RPMI7951 (cell line): ENCODE measurements at places on chromosomes 6 and 20. TPM values are rescaled to one million over a fixed set of nuclear protein-coding genes. Genes with fewer than 3 reads are reported as not detected.

GRCh38 chr6:30202366-30202765 is 10.8 kb downstream of the TRIM26 start:
- DNase-seq, result no peak

Gene DNAH8
- total RNA-seq, result under 0.01 TPM in 1 of 2 replicates, not detected in the other

DNA sequence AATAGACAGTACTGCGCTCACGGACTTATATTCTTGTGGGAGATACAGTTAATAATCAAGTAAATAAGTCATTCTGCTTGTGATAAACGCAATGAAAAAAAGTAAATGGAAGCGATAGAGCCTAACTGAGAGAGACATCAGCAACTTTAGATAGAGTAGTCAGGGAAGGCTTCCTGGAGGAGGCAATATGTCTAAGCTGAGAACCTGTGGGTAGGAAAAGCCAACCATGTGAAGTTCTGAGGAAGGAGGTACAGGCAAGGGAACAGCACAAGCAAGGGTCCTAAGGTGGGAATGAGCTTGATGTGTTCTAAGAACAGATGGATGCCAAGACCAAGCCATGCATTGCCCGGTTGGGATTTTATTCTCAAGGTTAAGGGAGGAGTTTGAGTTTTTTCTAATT is 7.2 kb upstream of the KCNB1 start:
- no peak for DNase-seq

DNA sequence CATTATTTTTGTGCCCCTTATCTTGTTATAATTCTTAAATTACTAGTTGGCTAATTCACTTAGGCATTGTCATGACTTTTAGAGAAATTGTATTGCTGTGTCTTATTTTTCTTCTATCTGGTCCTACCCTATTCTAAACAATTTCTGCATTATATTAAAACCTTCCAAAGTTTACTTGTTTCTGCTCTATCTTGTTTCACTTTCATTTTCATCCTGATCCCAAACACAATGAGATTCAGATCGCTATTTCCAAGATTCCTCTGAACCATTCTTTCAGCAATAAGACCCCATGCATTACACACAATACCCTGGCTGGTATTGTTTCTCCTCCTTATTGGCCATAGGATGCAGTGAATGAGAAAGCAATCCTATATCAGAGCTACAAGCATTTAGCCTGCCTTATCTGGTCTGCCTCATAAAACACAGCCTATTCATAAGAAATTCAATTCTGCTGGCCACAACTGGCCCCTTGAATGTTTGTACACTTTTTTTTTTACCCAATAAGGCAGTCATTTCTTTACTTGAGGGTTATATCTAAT is 69.9 kb upstream of the POU3F2 start:
- DNase-seq, result peak; percentile 29

DNA sequence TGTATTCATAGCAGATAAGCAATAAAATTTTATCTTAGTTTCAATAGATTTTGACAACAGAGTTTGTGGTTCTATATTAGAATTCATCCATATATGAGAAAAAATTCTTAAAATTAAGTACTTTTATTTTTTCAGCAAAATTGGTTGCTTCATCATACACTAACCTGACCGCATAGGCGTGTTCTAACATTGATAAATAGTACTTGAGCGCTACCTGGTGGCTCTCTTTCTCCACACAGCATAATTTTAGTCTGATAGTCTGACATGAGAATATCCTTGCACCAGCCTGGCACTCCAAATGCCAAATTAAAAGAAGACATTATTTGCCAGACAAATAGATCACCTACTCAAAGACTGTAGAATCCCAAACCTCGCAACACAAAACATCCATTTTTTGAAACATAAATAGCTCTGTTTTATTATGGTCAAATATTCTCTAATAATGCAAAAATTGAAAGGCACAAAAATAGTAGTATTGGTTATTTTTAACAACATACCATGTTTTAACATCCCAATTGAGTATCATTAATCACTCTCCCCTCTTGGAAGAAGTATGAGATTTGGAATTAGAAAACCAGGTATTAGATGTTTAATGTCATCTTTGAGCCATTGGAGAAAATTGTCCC is 33.0 kb upstream of the FILIP1 start:
- peak; percentile 51 for DNase-seq

GRCh38 chr6:33521489-33522091 is 58.5 kb downstream of the BAK1 start:
- DNase-seq, result no peak

GRCh38 chr20:62935968-62936585 is 1.9 kb upstream of the GID8 start:
- DNase-seq, result no peak

Gene GNMT
- total RNA-seq, result 0.12 TPM in 1 of 2 replicates, not detected in the other

GRCh38 chr20:54995553-54995952 is 520.2 kb downstream of the DOK5 start:
- DNase-seq, result no peak

- peak; percentile 55 for DNase-seq
Measured at GRCh38 chr6:156538875-156539660, 238.1 kb upstream of the ARID1B start.

DNA sequence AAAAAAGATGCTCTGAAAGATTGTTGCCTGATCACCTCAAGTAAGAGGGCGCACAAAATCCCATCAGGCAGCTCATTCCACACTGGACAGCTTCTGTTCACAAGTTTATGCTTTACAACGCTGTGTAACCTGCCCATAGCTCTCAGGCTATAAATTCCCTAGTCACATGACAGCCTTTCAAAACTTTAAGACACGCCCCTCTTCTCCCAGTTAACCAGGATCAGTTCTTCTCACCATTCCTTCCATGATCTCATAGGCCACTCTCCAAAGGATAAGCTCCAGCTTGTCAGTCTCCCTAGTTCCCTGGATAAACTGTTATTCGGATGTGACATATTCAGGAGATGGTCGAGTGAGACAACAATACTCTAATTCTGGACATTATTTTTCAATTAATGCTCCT is 15.0 kb downstream of the ADNP start:
- DNase-seq, result peak; percentile 47

Gene OR2H2
- not detected in 2 replicates for total RNA-seq

Gene CASP8AP2
- total RNA-seq, result 16.3 and 17.8 TPM in 2 replicates
